Stomach (tissue), 19 donors: ENCODE measurements at places on chromosomes 4 and X. TPM values are rescaled to one million over a fixed set of nuclear protein-coding genes. Genes with fewer than 3 reads are reported as not detected.

SLC10A4 gene
- 1.7 TPM for total RNA-seq

ARHGEF38 gene
- 3.5 TPM for total RNA-seq

XKRX gene
- not detected for total RNA-seq

CT83 gene
- total RNA-seq = not detected

DNA sequence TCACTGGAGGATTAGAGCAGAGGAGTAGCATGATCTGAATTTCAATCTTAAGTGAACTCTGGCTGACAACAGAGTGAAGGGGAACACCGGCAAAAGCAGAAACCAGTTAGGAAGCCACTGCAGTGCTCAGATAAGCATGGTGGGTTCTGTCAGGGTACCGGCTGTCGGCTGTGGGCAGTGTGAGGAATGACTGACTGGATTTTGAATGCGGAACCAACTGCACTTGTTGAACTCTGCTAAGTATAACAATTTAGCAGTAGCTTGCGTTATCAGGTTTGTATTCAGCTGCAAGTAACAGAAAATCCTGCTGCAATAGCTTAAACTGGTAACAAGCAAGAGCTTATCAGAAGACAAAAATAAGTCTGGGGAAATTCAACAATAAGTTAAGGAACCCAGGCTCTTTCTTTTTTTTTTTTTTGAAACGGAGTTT is 5.2 kb downstream of the HTT start:
- H3K4me3 ChIP-seq = no peak overlapping the region
- H3K36me3 ChIP-seq = no peaks in the 10 kb centered on the region
- no peaks in the 10 kb centered on the region for H3K27me3 ChIP-seq
- peaks cover 65% of the 10 kb centered on the region for H3K4me1 ChIP-seq
- no peak overlapping the region for H3K27ac ChIP-seq
